ENCODE measurements at places on chromosomes 4 and X.

- DNase-seq, result no peak
Observed at GRCh38 chr4:24321616-24322015, 262.7 kb downstream of the DHX15 start.

DNA sequence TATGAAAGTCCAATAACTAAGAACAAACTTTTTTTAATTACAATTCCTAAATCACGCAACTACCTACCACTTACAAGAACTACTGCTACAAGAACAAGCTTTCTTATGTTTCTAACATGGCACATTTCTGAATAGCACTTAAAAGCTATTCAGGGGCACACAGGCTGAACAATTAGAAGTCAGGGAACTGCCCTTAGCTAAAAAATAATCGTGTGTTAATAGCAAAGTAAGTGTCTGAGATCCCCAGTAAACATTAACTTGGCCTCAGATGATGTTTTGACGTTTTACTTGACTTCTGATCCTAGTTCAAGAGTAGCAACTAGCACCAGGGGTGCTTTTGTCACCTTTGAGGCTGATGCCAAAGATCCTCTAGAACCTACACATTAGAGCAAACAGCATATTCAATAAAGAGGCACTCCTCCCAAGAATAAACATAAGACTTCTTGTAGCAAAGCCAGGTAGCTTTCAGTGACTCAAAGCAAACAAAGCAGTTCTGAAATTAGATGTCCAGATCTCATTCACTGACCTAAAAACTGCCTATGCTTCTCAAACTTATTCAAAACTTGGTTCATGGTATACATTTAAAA is 16.2 kb downstream of the SPOCK3 start:
- DNase-seq, result no peak

DNA sequence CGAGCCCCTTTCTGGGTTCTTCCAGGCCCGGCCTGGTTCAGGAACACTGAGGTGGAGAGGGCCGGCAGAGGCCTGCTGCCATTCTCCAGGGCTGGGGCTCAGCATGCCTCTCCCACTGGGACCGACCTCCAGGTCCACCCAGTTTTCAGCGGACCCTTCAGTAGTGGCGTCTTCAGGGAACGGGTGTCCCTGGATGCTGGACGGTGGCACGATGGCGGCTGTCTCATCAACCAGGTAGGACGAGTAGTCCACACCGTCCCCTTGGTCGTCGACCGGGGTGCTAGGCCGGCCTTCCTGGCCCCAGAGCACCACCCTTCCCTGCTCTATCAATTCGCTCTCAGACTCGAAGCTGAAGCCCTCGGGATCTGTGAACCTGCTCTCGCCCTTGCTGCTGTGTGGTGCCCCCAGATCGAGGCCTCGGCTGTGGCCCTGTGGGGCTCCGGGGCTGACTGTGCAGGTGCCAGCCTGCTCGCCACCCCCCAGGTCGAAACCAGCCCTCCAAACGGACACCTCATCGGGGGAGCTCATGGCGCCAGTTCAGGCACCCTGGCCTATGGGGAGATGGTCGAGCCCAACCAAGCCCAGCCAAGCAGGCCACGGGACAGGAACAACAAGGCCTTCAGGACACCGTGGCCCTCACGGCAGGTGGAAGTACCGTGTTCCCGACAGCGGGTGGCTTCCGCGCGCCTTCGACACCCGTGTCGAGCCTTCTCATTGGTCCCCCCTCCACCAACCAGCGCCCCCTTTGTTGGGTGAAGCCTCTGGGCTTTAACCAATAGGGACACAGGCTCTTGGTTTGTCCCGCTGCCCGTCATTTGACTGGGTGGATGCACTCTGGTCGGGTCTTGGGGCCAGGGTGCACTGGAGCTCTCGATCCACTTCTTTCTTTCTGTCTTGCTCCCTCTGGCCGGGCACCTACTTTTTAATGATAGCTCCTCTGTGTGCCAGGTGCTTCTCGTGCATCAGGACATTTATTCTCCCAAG is 814 bp upstream of the LOC101059915 start:
- no peak for DNase-seq

GRCh38 chrX:48540028-48540375 is 488 bp downstream of the TBC1D25 start:
- no peak for DNase-seq

GRCh38 chr4:139329665-139330200 is 27.5 kb upstream of the NDUFC1 start:
- no peak for DNase-seq

- DNase-seq, result no peak
Observed at GRCh38 chr4:138399081-138399480, 156.9 kb upstream of the SLC7A11 start.

DNA sequence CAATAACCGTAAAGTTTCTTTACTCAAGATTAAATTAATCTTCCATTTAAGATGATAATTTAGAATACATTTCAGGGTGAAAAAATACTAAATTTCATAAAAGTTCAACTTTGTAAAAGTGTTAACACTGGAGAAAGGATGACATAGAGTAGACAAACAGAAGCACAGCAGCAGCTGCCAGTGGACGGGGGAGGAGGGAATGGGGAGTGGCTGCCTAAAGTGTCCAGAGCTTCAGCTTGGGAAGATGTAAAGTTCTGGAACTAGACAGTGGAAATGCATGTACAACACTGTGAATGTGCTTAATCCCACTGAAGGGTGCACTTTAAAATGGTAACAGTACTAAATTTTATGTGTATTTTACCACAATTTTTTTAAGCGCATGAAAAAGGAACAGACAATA is 39.9 kb downstream of the RELL1 start:
- DNase-seq, result no peak

DNA sequence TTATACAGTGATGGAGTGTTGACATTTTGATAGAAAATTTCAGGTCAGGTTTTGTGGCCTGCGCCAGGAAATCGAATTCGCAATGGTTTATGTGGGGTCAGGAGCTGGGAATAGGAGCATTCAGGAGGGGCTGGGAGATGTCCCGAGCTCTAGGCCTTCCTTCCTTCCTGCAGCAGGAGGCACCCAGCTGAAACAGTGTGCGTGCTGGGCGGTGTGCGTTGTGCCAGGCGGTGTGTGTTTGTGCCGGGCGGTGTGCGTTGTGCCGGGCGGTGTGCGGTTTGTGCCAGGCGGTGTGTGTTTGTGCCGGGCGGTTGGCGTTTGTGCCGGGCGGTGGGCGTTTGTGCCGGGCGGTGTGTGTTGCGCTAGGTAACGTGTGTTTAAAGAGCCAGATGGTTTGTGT is 1.7 kb downstream of the UVSSA start:
- no peak for DNase-seq

DNA sequence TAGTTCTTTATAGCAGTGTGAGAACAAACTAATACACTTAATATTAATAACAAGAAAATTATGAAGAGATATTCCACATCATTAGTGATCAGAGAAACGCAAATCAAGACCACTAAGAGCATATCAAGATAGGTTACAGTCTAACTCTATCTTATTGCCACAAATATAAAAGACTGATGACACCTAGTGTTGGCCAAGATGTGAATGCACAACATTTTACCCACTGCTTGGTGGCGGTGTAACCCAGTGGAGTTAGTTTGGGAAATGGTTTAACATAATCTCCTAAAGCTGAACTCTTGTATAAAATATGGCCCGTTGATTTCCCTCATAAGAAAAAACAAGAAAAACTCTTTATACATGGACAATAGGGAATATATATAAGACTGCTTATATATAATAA is 92.4 kb downstream of the SLITRK2 start:
- DNase-seq, result no peak

- DNase-seq, result no peak
Observed at GRCh38 chrX:123157586-123157985, 26.5 kb upstream of the GRIA3 start.

DNA sequence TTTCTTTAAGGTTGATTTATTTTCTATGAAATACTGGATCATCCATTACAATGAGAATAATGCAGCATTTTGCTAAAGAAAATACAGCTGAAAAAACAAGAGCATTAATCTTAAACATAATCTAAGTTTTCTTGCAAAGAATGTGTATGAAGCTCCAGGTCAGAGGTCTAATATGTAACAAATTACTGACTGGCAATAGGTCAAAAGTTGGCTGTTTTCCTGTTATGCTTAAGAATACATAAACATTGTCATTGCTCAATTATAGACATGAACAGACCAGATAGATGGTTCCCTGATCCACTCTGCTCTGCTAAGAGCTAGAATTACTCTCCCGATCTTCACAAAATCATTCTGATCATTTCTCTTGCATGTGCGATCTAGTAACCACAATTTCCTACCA is 718.6 kb downstream of the PDHA2 start:
- no peak for DNase-seq

DNA sequence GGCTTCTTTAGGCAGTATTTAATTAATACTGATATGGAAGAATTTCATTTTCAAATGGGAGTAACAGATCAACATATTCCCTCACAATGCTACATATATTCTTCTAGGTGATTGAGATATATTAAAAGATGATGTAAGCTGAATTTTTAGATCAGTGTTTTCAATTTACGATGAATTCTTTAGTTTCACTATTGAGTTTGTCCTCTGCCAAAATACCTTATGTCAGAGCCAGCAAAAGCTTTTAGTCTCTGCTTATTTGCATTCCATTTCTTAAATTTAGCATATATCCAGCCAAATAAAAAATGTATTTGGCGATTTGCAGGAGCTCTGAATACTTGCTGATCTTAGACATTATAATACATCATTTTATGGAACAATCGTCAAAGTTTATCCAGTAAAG is 144.3 kb downstream of the MOSPD2 start:
- DNase-seq, result no peak

- DNase-seq, result no peak
Observed at GRCh38 chr4:77861495-77861894, 1.1 kb upstream of the MRPL1 start.

DNA sequence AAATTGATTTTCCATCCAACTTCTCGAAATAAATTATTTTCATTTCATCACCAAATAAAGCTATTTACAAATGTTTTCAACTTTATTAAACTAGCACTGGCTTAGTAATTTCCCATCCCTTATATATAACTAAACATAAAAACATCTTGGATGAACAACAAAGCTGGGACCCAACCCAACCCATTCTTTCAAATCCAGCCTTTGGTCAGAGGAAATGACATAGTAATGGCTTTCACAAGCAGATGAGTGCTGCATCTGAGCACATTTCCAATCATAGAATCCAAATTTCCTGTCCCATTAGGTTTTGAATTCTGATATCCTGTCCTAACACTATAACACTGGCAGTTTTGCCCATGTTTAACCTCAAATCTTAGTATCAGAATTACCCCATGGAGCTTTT is 7.9 kb upstream of the EMCN start:
- DNase-seq, result no peak

GRCh38 chr4:1556541-1557220 is 127.4 kb downstream of the FAM53A start:
- no peak for DNase-seq

GRCh38 chrX:17361620-17362019 is 13.4 kb upstream of the NHS start:
- DNase-seq, result no peak

GRCh38 chr4:176034936-176035335 is 30.7 kb upstream of the WDR17 start:
- DNase-seq, result no peak

GRCh38 chr4:53321151-53321983 is 44.5 kb downstream of the SCFD2 start:
- DNase-seq, result peak; percentile 58

DNA sequence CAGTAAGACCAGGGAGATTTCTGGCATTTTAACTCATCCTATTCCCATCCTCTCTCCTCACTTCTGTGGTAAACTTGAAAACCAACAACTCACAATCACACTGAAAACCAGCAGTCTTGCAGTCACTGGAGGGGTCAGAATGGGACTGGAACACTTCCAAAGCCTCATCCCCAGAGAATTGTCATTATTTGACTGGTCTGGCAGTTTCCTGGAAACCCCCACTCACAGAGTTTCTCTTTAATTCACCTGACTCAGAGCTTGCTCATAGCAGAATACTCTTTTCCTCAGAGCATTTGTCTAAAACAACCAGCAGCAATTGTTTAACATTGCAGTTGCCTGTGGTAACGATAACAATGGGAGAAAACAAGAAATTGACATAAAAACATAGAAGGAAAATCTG is 7.3 kb upstream of the RAB9B start:
- DNase-seq, result no peak

DNA sequence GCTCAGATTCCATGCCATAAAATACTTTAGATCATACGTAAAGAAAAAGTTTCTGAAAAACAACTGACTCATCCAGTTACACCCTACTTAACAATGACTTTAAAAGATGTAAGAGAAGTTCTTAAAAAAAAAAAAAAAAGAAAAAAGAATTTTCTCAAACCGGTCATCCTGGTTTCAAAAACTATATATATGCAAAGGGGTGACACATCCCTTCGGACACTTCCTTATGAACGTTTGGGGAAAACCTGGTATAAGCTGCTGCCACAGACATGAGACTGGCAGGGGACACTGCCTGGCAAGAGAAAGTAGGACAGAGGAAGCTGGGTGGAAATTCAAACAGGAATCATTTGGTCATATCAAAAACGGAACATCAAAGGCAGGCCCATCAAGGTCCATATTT is 81.2 kb upstream of the PRSS48 start:
- no peak for DNase-seq

GRCh38 chr4:39978378-39978775 is 666 bp upstream of the PDS5A start:
- DNase-seq, result no peak

GRCh38 chrX:123818243-123818642 is 41.6 kb upstream of the XIAP start:
- DNase-seq, result peak; percentile 44

GRCh38 chr4:68359508-68359907 is 9.6 kb upstream of the YTHDC1 start:
- no peak for DNase-seq

- DNase-seq, result no peak
Observed at GRCh38 chr4:147693218-147693617, 9.3 kb upstream of the PRMT9 start.

DNA sequence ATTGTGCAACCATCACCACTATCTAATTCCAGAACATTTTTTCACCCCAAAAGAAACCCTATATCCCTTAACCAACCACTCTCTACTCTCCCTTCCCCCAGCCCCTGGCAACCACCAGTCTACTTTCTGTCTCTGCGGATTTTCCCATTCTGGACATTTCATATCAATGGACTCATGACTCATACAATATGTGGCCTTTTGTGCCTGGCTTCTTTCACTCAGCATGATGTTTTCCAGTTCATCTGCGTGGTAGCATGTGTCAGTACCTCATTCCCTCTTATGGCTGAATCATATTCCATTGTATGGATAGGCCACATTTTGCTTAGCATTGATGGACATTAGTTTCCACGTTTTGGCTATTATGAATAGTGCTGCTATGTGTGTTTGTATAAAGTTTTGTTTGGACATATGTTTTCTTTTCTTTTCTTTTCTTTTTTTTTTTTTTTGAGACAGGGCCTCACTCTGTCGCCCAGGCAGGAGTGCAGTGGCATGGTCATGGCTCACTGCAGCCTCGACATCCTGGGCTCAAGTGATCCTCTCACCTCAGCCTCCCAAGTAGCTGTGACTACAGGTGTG is 335.4 kb downstream of the BCOR start:
- DNase-seq, result peak; percentile 31

GRCh38 chr4:85500110-85500867 is 25.3 kb downstream of the ARHGAP24 start:
- no peak for DNase-seq

- DNase-seq, result no peak
Observed at GRCh38 chr4:2812612-2813354, 19.9 kb downstream of the SH3BP2 start.
